Pancreas (tissue), 10 donors: ENCODE measurements at places on chromosomes 1 and 21. TPM values are rescaled to one million over a fixed set of nuclear protein-coding genes. Genes with fewer than 3 reads are reported as not detected.

DNA sequence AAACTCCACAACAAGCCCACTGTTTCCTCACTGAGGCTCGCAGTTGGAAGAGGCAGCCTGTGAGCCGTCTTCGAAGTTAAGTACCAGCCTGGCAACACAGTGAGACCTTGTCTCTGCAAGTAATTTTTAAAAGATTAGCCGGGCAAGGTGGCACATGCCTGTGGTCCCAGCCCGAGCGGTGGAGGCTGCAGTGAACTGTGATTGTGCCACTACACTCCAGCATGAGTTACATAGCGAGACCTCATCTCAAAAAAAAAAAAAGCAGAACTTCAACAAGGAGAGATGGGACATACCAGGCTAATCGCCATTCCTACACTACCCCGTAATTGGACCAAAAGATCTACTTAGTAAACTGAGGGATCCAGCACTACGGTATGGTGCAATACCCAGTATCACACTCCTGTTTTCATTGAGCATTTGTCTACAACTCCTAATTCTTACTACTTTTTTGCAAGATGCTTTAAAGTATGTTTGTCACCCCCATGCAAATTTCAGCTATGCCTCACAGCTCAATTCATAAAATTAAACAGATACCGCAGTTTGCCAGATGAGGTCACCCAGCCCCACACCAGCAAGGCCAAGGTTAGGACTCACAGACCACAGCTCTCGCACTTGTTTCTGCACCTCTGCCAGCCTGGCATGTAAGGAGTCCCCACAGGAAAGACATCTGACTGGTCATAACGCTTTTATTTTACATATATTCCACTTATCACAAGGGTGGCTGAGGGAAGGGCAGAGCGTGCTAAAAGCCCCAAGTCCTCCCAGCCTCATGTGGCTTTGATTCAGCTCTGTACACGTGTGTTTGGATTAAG lies 21.0 kb downstream of the SDE2 start:
- no peak for DNase-seq

GRCh38 chr1:50661626-50662025 lies 238.4 kb upstream of the DMRTA2 start:
- DNase-seq = no peak

GRCh38 chr1:217211486-217211885 lies 419.4 kb downstream of the GPATCH2 start:
- DNase-seq = no peak

- no peak for DNase-seq
These were observed 6.6 kb upstream of the DOP1B start for GRCh38 chr21:36149788-36150711.

- no peak for DNase-seq
These were observed 202.6 kb downstream of the APP start for GRCh38 chr21:25967901-25968438.

Gene OR6P1
- not detected for total RNA-seq

Gene ZYG11A
- total RNA-seq = not detected

Gene SLC35D1
- total RNA-seq = 3.3 TPM
